ENCODE measurements at places on chromosomes 3 and 15.

GRCh38 chr3:172465281-172465680 is 17.0 kb upstream of the GHSR start:
- DNase-seq: no peak

DNA sequence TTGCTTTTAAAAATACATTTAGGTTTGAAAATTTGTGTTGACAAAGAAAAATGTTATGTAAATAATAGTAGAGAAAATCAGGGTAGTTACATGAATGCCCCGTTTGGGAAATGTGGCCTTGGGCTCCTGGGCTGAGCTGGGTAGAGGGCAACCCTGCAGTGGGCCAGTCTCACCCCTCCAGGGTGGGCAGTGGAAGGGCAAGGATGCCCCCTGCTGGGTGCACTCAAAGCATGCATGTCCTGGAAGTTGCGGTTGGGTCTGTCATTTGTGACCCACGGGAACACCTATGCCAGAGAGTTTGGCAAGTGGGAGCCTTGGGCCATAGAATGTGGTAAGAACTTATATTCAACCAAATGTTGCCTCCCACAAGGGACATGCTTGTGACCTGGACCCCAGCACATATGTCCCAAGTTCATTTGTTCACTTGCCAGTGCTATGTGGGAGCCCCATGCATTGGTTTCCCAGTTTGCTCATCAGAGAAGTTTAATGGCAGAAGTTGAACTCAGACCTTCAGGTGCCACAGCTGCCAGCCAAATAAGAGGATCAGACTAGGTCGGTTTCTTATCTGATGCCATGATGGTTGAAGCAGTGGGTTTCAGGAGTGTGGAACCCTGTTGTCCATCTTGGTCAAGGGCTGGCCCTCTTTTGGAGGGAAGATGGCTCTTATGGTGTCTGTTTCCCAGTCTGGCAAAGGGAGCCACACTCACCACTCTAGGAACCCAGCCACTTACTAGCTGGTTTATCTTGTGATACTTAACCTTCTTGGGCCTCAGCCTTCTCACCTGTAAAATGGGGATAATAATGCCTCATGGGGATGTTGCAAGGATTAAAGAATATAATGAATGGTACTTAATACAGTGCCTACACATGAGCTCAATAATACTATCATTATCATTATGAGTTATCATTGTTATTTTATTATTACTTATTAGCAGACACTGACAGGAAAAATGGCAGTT is 2.5 kb upstream of the PLCB2 start:
- DNase-seq: peak; percentile 32

DNA sequence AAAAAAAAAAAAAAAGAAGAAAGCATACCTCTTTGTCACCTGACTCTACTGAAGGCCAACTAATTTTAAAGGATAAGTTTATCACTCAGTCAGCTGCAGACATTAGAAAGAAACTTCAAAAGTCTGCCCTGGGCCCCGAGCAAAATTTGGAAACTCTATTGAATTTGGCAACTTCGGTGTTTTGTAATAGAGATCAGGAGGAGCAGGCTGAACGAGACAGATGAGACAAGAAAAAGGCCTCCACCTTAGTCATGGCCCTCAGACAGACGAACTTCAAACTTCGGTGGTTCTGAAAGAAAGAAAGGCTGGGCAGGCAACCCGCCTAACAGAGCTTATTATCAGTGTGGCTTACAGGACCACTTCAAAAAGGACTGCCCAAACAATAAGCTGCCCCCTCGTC is 18.5 kb downstream of the GLDN start:
- DNase-seq: no peak

- DNase-seq: no peak
These were observed 16.1 kb downstream of the HSPBAP1 start for GRCh38 chr3:122777563-122777962.

GRCh38 chr3:171044384-171044783 is 17.9 kb upstream of the SLC2A2 start:
- DNase-seq: no peak
